Progenitor cell of endocrine pancreas (in vitro differentiated cells): ENCODE measurements at places on chromosomes 11 and 22.

DNA sequence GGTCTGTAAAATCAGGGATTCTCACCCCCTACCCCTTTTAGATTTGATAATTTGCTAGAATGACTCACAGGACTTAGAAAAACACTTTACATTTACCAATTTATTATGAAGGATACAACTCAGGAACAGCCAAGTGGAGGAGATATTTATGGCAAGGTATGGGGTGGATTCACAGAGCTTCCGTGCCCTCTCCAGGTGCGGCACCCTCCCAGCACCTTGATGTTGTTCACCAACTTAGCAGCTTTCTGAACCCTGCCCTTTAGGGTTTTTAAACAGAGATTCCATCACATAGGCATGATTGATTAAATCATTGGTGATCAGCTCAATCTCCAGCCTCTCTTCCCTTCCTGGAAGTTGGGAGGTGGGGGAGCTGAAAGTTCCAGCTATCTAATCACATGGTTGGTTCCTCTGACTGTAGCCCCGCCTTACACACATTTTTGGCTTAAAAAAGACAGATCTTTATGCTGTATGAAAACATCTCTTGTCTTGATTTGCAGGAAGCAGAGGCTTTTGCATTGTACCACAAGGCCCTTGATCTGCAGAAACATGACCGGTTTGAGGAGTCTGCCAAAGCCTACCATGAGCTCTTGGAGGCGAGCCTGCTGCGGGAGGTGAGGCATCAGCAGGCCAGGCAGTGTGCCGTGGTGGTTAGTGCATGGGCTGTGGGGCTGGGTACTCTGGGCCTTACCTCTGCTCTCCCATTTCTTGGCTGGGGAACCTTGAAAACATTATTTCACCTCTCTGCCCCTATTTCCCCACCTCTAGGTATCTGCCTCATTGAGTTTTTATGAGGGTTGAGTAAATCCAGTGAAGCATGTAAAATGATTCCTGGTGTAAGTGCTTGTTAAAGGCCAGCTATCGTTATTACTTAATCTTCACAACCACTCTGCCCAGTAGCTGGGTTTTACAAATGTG lies 27.0 kb downstream of the CABIN1 start:
- no peak for DNase-seq

- no peak for DNase-seq
These were observed 61.1 kb upstream of the PICALM start for GRCh38 chr11:86129740-86130540.

DNA sequence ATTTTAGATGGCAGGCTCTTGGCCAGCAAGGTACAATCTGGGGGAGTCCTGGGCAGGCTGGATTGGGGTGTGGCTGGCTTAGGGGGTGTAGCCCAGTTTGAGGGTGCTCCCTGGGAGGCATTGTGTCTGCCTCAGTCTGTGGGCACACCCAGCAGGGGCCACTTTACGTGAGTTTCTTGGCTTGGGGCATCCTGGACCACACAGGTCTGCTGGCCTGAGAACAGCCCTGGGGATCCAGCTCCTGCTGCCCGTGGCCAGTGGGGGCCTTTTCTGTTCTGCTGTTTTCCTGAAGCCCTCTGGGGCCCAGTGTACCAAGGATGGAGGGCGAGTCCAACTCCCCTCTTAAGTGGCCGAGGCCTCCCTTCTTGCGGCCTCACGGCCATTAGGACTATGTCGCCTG lies 71.9 kb downstream of the MPPED1 start:
- no peak for DNase-seq

DNA sequence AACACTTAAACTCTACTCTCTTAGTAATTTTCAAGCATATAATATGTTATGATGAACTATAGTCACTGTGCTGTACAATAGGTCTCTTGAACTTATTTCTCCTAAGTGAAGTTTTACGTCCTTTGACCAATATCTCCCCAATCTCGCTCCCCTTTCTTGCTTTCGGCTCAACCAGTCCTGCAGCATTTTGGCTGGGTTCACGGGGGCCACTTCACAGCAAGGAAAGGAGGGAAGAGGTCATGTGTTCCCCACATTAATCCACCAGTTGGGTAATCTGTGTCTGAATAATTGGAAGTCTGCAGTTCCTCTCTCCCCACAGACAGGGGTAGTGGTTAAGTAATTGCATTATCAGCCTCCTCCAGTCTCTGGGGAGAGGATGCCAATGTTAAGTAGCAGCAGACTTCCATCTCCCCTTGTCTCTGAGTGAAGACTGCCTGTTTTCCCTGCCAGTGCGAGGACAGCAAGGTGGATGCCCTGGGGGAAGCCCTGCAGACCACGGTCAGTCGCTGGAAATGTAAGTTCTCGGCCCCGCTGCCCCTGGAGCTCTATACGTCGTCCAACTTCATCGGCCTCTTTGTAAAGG lies 59.2 kb upstream of the CRTAM start:
- DNase-seq = no peak

DNA sequence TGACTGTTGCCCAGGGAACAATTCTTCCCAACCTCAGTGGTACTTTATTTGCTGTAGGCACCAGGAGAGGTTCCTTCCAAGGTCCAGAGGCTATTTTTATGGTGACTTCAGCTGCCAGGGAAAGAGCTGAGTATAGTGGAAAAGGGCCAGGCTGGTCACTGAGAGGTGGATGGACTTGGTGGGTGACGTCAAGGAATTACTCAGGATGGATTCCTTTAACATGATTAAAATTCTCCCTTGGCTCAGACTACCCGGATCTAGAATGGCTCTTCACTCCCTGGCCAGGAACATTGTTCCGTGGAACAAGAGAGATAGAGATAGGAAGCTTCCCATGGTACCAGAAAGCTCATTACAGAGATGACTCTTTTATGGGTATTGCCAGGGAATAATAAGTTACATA lies 8.7 kb upstream of the CALCA start:
- DNase-seq = no peak

- DNase-seq = no peak
These were observed 91.7 kb downstream of the KCNQ1 start for GRCh38 chr11:2536440-2536989.

DNA sequence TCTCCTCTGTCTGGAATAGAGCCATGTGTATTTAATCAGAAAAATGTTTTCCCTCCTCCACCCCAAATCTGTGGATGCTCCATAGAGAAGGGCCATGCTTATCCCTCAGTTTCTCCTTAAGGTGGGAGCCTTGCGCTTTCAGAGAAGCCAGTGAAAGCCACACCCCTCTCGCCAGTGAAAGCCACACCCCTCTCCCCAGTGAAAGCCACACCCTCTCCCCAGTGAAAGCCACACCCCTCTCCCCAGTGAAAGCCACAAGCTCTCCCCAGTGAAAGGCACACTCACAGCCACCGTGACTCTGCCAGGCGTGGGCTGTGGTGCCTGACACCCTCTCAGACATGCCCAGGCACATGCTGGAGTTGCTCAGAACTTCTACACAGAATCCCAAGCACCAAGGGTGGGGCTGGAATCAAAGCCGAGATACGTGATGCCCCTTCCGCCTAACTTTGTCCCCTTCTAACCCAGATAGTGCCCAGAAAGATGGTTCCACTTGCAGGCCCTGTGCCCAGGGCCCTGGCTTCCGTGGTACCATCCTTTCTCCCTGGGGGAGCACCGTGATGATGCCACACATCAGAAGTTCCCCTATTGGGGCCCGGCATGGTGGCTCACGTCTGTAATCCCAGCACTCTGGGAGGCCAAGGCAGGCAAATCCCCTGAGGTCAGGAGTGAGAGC lies 16.5 kb upstream of the PRR5 start:
- DNase-seq = no peak

- DNase-seq = no peak
These were observed 821.3 kb downstream of the BRD1 start for GRCh38 chr22:49006207-49007012.

DNA sequence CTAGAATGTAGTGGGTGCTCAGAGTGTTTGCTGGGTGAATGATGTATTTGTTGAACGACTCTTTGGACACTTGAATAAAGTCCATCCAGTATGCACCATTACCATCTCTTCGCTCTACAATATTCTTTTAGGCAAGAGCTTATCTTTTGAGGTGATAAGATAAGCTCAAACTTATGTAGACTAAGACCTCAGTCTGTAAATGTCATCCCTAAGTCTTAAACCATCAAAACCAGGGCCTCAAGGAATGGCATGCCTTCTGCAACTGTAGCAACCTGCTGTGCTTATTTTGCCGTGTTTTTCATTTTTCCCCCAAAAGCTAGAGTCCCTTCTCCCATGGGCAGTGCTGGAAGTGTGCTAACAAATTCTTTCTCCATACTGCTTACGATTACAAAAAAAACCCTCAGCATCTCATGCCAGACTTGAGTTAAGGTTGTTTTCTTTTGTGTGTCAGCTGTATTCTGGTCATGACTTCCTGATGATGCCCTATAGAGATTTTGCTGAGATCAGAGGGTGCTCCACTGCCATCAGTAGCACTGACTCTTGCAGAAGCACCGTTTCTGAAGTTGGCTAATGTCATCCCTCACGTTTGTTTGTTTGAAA lies 27.8 kb downstream of the LIMK2 start:
- no peak for DNase-seq

GRCh38 chr11:122897606-122898210 lies 15.1 kb downstream of the JHY start:
- no peak for DNase-seq

DNA sequence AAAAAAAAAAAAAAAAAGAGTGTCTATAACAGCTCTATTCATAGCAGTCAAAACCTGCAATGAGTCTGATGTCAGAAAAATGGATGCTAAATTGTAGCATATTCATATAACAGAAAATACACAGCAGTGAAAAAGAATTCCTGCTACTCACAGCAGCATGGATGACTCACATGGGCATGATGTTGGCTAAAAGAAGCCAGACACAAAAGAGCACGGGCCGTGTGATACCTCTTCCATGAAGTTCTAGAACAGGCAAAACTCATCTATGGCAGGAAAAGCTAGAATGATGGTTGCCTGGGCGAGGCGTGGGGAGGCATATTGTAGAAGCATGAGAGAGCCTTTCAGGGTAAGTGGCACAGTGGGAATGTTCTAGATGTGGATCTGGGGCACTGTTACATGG lies 18.9 kb downstream of the PLAAT3 start:
- DNase-seq = no peak
